Fibroblast of skin of left biceps (primary cell): ENCODE measurements at places on chromosomes 11 and 22.
A peak's percentile ranks its signal among the peaks of the same experiment; 100 is the strongest.

- peak; percentile 35 for DNase-seq
These were observed 931 bp downstream of the CADM1 start for GRCh38 chr11:115503083-115503885.

- DNase-seq = no peak
These were observed 55.6 kb downstream of the MPPED1 start for GRCh38 chr22:43467216-43467940.

DNA sequence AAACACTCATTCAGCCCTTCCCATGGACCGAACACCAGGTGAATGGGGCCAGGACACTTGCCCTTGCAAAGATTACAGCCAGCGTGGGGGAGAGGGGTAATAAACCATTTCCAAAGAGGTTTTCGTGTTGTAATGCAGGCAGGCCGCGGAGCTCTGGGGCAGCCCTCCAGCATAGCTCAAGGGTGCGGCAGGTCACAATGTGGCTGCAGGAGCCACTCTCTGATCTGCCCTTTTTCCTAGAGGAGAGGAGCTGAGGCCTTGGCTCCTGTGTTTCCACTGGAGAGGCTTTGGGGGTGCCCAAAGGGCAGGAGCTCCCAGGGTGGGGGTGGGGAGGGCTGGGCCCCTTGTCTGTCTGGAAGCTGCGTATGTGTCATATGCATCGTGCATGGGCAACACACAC is 134.2 kb upstream of the NECTIN1 start:
- no peak for DNase-seq

DNA sequence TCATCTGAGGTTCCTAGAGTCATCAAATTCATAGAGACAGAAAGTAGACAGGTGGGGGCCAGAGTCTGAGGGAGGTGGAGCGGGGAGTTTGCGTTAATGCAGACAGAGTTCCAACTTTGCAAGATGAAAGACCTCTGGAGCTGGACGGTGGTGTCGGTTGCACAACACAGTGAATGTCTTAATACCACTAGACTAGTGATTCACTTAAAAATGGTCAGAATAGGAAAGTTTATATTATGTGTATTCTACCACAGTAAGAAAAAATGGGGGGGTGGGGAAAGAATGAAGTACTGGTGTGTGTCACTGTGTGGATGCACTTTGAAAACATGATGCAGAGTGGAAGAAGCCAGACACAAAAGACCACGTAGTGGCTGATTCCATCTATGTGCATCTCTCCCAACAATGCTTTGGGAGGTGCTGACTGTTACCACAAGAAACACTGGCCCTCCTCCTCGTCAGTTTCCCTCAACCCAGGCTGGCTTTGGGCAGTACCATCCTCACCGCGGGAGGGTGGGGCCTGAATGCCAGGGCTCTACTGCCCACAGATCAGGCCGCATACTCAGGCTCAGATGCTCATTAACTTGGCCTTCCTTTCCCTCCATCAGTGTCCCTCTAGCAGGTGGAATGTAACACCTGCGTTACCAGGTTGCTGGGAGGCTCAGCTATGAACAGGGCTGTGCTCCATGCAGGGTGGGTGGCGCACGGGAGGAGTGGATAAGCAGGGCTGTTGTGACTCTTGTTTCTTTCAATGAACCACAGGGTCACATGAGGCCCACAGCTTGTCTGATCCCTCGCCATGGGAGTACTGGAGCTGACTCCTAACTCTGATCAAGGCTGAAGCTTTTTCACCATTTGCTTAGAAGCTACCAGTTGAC is 297.0 kb downstream of the CTTN start:
- DNase-seq = no peak

- DNase-seq = no peak
These were observed 73.3 kb downstream of the PRSS23 start for GRCh38 chr11:86873573-86874083.

GRCh38 chr22:32574411-32574810 is 99.8 kb downstream of the FBXO7 start:
- no peak for DNase-seq

DNA sequence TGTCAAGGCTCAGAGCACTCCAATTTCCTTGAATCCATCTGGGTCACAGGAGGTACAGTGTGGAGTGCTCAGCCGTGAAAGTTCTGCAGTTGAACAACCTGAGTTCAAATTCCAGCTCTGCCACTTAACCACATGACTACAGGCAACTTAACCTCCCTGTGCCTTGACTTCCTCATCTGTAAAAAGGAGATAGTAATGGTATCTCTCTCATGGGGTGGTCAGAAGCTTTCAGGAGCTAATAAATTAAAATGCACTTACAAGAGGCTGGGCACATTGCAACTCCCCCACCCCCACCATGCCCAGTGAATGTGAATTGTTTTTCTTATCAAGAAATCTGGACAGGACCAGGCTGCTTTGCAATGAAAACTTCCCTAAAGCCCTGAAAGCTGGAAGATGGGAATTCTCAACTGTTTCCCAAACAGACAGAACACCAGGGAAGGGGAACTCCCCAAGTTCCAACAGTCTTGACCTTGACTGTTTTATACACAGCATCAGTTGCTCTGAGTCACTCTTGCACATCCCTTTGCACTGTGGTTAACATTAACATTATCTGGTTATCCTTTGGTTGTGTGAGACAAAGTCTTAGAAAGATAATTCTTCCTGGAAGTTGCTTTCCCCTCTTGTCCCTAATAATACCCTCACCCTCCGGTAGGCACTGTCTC is 137.0 kb downstream of the SLC1A2 start:
- no peak for DNase-seq

- no peak for DNase-seq
These were observed 18.1 kb upstream of the PICK1 start for GRCh38 chr22:38038890-38039812.

- DNase-seq = no peak
These were observed 695.3 kb downstream of the TBC1D22A start for GRCh38 chr22:47457509-47458300.

- peak; percentile 96 for DNase-seq
These were observed 89.8 kb upstream of the PARVA start for GRCh38 chr11:12287374-12288211.

- no peak for DNase-seq
These were observed 13.2 kb downstream of the PPARA start for GRCh38 chr22:46163557-46163888.

- no peak for DNase-seq
These were observed 27.7 kb upstream of the RRM1 start for GRCh38 chr11:4066910-4067309.

DNA sequence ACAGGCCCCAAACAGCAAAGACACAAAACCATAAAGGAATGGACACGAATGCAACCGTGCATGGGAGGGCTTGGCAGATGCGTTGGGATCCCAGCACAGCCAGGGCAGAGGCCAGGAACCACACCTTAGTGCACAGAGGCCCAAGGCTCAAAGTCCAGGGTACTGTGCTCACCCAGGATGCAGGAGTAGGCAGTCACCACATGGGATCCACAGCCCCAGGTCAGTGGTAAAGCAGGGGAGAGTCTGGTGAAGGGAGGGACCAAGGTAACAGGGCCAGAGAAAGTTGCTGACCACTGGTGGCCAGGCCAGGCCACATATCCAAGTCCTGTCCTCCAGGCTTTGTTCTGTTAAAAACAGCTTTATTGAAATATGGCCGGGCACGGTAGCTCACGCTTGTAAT is 6.5 kb upstream of the CERK start:
- no peak for DNase-seq

GRCh38 chr11:19604679-19605375 is 107.8 kb upstream of the NAV2 start:
- no peak for DNase-seq

GRCh38 chr11:115166820-115167219 is 337.4 kb downstream of the CADM1 start:
- DNase-seq = no peak

- DNase-seq = peak; percentile 17
These were observed 8.5 kb upstream of the FXYD6 start for GRCh38 chr11:117884994-117885393.

DNA sequence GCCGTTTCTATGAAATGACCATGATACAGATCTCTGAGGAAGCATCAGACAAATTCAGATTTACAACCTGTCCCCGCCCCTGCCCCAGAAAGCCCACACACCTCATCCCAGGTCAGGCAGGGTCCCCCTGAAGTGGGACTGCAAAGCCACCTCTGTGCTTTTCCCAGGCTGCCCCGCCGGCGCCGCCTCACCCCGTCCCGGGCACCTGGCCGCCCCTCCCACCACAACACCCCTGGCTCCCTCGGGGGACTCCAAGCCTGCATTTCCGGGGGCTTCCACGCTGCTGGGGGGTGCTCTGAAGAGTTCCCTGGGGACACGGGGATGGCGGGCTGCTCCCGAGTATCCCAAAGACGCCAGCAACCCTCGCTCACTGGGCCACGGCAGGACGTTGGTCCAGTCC is 23.2 kb downstream of the DRD4 start:
- DNase-seq = no peak

DNA sequence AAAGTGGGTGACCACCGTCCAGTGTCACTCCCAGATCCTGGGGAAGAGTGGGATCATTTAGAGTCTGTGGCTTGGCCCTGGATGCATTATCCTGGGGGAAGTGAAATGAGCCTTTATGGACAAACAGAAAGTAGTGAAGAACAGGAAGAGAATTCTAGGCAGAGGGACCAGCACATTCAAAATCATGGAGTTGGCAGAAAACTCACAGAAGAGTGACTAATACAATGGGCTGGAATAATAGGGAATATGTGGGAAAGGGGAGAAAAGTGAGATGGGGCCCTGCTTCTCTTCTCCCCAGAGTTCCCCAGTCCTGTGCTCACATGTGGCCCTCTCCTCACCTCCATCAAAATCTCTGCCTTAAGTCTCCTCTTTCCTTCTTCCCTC is 84.3 kb downstream of the CCDC81 start:
- DNase-seq = no peak

DNA sequence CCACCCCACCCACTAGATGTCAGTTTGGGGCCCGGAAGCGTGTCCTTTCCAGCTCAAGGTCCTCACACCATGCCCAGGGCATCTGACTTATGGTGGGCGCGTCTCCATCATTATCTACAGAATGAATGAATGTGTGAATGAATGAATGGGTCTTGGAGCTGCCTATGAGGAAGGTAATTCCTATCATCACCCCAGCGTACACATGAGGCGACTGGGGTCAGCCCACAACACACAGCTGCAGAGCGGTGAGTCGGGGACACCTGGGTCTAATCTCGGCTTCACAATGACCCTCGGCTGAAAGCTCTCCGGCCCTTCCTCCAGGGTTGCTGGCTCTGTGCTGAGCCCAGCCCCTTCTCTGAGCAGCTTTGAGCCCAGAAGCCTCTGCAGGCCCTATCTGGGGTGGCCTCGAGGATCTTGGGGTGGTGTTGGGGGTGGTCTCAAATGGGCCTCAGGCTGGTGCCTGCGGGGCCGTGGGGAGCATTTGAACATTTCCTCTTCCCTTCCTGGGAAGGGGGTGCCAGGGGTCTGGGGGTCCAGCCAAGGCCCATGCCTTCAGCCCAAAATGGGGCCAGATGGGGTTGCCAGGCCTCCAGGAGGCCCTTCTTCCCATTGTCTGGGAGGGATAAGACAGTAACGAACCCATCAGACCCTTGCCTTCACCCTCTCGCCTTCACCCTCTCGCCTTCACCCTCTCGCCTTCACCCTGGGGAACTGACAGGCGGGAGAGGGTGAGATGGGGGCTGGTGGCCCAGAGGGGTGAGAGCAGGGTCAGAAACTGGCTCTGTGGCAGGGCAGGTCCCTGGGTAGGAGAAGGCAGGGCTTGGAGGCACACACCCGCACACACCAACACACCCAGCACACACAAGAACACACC is 82.4 kb downstream of the MYEOV start:
- no peak for DNase-seq

- no peak for DNase-seq
These were observed 833 bp upstream of the ME3 start for GRCh38 chr11:86673055-86673843.

- DNase-seq = no peak
These were observed 18.5 kb downstream of the SLC22A12 start for GRCh38 chr11:64609436-64610047.

DNA sequence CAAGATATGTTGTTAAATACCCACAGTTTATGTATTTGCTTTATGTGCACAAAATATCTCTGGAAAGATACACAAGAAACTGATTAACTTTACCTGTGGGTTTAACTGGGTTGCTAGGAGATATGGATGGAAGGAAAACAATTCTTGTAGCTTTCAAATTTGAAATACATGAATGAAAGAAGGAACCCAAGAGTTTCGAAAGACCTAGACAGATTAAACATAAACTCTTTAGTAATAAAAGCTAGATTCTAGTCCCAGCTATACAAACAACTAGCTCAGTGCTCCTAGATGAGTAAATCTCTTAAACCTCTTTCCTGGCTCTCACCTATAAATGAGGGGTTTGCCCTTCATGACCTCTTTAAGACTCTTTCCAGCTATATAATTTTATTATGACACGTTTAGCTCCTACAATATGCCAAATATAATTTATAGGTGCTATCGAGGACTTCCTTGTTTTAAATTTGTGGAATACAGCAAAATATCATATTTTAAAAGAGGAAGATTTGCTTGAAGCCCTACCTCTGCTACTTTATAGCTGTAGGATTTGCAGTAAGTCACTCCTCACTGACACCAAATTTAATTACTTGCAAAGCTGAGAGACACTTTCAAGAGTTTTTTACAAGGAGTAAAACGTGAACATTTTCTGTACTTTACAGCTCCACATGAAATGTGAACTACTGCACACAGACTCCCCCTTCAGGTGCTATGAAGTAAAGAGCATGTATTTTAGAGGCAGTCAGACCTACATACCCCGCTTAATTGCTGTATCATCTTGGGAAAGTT is 50.7 kb downstream of the RRAS2 start:
- DNase-seq = no peak

DNA sequence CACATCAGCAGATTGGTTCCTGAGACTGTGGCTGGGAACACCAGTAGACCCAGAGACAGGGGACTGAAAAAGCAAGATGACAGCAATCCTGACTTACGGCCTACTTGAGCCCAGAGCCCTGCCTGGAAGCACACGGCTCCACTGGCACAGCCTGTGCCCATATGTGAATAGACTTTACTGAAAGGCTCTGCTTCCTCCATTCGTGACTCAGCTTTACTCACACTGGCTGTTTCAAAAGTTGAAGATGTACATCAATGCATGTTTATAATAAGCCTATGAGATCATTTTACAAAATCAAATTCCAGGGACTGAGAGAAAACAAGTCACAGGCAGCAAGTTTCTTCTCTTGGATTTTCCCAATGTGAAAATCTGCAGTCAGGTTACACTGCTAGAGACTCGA is 134.6 kb upstream of the TEAD1 start:
- peak; percentile 87 for DNase-seq

GRCh38 chr11:128515086-128515485 is 72.3 kb downstream of the ETS1 start:
- DNase-seq = no peak

DNA sequence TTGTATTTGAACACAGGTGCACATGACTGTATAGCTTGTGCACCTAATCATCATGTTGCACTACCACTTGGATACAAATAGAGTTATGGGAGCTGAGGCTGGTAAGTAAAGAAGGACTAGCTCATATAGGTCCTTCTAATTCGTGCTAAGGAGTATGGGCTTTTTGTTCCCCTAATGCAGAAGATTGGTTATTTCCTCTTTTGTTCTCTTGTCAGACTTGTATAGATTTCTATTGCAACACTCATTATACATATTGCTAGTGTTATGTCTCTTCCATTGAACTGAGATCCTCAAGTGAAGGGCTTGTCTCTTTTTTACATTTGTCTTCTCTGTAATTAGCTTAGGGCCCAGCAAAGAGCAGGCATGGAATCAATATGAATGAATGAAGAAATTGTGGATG is 54.1 kb upstream of the ARHGAP20 start:
- no peak for DNase-seq
